Putamen (tissue), 1 donor: ENCODE measurements at places on chromosomes 3 and 15.
A peak's percentile ranks its signal among the peaks of the same experiment; 100 is the strongest.

- no peak for DNase-seq
These were observed 206.9 kb upstream of the BHLHE40 start for GRCh38 chr3:4772171-4772804.

DNA sequence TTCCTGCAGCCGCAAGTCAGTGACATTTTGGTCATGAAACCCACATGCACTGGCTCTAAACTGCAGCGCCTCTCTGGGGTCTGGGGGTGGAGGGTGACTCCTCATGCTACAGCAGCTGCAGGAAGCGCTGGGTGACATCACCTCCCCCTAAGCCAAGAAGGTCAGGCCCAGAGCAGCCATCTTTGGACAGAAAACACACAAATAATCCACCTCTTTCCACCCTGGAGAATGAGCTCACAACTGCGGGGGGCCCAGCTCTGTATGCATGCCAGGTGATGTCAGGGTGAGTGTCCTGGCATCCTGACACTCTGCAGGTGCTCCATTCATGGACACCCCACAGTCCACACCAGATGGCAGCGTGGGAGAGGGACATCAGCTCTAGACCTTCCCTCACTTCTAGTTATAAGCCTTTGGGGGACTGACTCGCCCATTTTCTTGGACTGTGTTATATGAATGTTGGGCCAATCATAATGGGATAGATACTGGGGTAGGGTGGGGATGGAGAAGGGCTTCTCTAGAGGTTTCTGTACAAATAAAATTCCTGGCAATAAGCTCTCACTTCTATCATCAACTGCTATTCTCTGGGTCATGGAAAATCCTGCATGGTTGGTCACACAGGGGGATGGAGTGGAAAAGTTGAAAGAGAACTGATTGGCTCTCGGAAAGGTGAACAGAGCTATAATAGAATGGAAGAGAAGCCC is 70.7 kb upstream of the THBS1 start:
- no peak for DNase-seq

DNA sequence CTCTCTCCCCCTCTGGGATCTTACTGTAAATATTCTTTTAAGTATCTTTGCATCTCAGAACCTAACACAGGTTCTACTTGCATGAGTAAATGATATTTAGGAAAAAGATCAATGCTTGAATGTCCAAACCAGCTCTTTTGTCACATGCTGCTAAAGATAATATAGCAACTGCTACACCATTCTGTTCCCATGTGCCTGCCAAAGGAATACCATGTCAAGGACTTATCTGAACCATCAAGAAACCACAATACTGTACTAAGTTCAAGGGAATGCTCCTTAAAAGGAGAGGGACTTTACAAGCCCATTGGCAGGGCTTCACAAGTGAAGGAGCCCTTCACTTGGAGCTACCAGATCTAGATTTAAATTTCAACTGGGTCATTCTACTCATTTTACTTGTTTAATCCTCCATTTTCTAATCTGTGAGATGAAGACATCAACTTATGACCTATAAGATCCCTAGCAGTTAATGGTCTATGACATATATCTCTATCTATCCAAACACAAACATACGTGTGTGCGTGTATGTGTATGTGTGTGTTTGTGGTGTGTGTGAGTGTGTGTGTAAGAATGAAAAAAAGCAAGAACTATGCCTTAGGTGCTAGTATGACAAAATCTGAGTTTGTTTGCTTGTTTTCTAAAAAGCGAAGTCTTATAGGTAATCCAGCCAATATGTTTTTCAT is 13.0 kb upstream of the SEC62 start:
- no peak for DNase-seq

DNA sequence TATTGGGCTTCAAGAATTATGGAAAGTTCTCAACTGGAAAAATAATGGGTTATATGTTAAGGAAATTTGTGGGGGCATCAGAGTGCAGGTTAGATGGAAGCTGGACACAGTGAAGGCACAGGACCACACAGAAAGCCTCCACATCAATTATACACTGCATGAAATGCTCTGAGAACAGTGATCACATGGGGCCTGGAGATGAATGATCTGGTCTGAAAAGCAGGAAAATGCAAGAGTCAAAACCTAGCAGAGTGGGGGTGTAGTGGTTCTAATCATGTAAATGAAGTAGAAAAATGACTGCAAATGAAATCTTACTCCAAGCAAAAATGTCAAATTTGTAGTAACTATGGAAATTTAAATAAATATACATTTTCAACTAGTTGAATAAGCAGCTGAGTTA is 123.6 kb downstream of the TUSC7 start:
- no peak for DNase-seq

DNA sequence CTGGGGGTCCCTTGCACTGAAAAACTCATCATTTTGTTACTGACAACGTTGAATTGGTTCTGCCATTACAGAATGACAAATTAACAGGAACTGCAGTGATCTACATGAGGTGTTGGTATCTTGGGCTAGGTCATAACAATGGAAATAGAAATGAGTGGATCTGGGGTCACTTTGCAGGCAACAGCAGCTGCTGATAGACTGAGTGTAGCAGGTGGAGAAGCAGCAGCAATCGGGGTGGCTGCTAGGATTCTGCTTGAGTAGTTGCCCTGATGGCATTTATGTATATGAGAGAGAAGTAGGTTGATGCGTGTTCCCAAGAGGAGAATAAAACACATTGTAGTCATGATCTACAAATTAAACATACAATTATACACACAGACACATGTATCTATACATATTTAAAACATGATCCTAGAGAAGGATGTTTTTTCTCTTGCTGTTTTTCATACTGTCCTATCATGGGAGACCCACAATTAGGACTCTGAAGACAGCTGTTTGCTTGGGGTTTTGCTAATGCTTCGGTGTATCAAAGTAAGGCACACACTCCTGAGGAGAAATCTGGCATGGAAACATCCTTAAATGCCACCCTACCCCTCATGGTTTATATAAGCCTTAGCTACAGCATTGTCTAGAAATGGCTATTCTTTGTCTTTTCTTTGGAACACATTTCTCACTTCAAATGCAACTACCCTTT is 15.8 kb upstream of the THBS1 start:
- no peak for DNase-seq

DNA sequence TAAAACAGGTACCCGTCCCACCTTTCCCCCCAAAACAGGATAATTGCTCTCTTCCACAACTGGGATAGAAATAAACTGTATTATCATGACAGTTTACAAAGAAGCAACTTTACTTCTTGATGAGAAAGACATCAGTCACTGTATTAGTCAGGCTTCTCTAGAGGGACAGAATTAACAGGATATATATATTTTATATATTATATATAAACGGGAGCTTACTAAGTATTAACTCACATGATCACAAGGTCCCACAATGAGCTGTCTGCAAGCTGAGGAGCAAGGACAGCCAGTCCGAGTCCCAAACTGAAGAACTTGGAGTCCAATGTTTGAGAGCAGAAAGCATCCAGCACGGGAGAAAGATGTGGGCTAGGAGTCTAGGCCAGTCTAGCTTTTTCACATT is 18.4 kb upstream of the PLSCR4 start:
- no peak for DNase-seq

DNA sequence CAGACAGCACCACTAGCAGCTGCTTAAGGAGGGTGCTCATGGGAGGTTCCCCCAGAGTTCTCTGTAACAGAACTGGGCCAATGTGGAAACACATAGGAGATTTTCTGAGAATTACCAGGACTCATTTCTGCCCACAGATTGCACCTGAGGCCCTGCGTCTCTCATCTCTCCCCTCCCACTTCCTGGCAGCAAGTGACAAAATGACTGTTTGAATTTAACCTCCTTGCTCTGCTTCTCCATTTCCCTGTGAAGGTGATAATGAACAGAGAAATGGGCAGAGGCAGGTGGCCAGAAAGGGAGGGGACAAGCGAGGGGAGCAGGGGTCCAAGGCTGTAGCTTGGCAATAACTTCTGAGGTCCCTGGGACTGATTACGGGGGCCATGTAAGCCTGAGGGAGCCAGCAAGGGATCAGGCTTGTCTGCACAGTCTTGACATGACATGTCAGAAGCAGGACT is 8.0 kb downstream of the EPHB1 start:
- DNase-seq = no peak

DNA sequence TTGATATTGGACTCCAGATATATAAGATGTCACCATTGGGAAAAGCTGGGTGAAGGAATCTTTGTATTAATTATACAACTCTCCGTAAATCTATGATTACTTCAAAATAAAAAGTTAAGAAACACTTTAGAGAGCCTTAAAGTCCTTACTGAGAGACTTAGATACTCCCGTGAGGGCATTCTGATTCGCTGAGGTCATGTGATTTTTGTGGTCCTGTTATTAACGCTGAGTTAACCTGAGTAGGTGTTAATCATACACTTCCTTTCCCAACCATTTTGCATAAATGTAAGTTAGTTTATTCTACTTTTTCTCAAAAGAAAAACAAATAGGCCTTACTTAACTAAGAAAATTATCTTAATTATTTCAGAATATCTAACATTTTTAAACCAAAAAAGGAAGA is 67.1 kb upstream of the LMOD3 start:
- no peak for DNase-seq

GRCh38 chr3:143158014-143158988 is 38.7 kb downstream of the CHST2 start:
- no peak for DNase-seq

DNA sequence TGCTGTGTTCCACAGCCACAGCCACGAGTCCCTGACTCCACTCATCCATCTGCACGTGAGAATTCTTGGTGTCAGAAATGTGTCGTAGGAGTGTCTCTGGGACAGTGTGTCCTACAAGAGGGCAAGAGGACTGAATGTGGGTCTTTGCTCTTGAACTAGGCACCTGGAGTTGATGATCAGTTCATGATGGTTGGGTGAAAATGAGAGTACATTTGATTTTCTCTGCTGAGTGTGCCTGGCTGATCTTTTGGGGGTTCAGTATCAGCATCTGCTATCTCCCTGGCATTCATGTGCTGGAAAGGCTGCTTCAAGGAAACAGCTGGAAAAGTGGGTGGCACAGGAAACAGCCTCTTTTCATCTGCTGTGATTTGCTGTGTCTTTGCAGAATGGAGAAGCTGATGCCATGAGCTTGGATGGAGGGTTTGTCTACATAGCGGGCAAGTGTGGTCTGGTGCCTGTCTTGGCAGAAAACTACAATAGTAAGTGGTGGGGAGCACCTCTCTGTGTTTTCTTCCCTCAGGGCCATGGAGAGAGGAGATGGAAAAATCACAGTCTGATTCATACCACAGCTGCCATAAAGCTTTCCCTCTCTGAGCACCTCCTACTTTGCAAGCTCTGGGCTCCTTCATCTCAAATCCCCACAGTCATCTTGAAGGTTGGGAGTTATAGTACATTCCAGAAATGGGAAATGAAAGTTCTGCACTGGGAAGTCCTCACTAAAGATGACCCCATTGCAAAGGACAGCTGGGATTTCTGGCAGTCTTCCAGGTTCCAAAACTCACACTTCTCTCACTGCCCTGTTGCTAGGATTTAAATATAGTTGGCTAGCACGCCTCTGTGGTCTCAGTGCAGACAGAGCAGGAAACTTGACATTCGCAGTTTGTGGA is 17.8 kb downstream of the TF start:
- no peak for DNase-seq

DNA sequence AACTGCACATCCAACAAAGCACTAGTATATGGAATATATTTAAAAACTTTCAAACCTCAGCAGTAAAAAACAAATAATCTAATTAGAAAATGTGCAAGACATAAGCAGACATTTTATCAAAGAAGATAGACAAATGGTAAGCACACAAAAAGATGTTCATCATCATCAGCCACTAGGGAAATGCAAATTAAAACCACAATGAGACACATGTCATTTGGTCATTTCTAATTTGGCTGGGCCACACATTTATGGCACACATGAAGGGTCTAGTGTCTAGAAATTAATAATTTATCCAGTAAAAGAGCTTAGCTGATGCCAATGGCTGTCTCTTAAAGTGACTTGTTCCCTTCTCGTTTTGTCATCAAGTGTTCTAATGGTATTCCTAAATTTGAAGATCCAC is 45.8 kb downstream of the ARHGAP31 start:
- no peak for DNase-seq

- no peak for DNase-seq
These were observed 39.4 kb upstream of the PCSK6 start for GRCh38 chr15:101528917-101529299.

DNA sequence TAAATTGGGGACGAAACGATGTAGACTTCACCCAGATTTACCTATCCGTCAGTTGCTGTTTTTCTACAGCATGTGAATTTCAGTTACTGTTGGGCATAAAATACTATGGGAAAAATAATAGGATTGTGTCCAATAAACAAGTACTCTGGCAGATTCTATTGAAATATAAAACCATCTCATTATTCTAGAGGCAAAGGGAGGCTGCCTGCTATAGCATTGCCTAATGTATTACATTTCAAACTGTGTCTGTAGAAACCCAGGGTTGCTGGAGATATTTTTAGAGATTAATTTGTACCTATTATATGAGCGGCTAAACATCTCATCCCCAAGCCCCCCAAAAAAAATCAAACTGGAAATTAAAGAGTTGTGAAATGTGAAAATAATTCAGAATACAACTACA is 159.6 kb upstream of the IL12A start:
- no peak for DNase-seq

- no peak for DNase-seq
These were observed 253.9 kb downstream of the RORA start for GRCh38 chr15:60975218-60975617.

DNA sequence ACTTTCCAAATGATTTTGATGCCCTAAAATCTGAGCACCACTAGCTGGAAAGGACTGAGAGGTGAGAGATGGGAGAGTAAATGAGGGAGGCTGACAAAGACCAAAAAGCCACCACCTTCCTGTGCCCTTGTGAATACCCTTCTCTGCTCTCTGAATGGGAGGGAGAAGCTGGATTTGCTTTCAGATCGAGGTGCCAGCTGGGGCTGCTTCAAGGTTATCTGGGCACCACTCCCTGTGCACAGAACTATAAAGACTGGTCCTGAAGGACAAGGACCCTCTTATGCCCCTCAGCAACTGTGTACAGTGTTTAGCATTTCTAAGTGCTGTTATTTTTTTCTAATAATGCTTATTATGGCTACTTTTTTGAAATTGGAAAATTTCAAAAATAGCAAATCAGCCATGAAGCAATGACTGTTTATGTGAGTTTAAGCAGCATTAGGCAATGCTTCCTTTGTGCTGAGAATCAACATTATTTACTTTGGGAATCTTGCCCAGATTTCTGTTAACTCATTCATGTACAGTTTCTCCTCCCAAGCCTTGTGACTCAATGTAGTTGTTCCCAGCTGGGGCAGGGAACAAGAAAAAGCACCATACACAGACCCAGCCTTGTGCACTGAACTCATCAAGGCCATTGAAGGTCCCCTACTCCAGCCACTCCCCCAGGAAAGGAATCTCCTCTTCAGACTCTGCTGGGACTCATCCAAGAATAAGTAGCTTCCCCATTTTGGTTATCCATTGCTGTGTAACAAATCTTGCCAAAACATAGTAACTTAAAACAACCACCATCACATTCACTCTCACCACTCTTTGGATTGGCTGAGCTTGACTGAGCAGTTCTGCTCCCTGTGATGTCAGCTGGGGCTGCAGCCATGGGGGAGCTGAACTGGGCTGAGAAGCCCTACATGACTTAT is 37.3 kb upstream of the CDV3 start:
- peak; percentile 3 for DNase-seq

GRCh38 chr3:59006634-59007517 is 42.9 kb downstream of the CFAP20DC start:
- no peak for DNase-seq

- no peak for DNase-seq
These were observed 393.5 kb upstream of the TBL1XR1 start for GRCh38 chr3:177590826-177591225.

- DNase-seq = peak; percentile 39
These were observed 611 bp upstream of the BNIP2 start for GRCh38 chr15:59689626-59690236.
